ENCODE measurements at places on chromosomes 16 and 17.

GRCh38 chr16:56257239-56257638, 66.0 kb downstream of the GNAO1 start:
- H3K4me3 ChIP-seq = no peak overlapping the region
- H3K36me3 ChIP-seq = no peaks in the 10 kb centered on the region
- peak overlapping the region; percentile 88 for H3K27ac ChIP-seq
- DNase-seq = no peak
- H3K27me3 ChIP-seq = no peaks in the 10 kb centered on the region

GRCh38 chr17:68352041-68352440, 60.7 kb downstream of the ARSG start:
- no peaks in the 10 kb centered on the region for H3K4me1 ChIP-seq
- DNase-seq = no peak
- no peaks in the 10 kb centered on the region for H3K36me3 ChIP-seq
- no peak overlapping the region for H3K4me3 ChIP-seq
- no peak overlapping the region for H3K27ac ChIP-seq

DNA sequence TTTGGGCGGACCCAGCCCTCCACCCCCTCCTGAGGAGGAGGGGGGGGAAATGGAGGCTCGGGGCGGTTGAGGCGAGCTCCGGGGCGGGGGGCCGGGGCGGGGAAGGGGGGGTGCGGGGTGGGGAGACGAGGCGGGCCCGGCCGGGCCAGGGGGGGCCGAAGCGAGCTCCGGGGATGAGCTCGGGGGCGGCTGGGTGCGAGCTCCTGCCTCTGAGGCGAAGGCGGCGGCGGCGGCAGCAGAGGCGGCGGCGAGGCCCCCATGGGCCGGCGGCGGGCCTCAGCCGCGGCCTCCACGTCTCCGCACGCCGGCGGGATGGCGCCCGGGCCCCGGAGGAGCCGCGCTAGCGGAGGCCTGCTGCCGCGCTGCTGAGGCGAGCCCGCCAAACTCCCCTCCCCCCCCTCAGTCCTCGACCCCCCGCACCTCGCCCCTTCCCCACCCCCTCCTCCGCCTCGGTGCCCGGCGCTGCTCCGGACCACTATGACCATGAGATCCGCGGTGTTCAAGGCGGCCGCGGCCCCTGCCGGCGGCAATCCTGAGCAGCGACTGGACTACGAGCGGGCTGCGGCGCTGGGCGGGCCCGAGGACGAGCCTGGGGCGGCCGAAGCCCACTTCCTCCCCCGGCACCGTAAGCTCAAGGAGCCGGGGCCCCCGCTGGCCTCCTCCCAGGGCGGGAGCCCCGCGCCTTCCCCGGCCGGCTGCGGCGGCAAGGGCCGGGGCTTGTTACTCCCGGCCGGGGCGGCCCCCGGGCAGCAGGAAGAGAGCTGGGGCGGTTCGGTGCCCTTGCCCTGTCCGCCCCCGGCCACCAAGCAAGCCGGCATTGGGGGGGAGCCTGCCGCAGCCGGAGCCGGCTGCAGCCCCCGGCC, 596 bp downstream of the MSL1 start:
- H3K4me1 ChIP-seq = no peaks in the 10 kb centered on the region
- DNase-seq = no peak
- H3K27me3 ChIP-seq = no peaks in the 10 kb centered on the region
- H3K27ac ChIP-seq = peak overlapping the region; percentile 97
- peak overlapping the region; percentile 100 for H3K4me3 ChIP-seq

GRCh38 chr16:59260892-59261291, 526.8 kb upstream of the GOT2 start:
- no peak overlapping the region for H3K4me3 ChIP-seq
- no peaks in the 10 kb centered on the region for H3K4me1 ChIP-seq
- DNase-seq = no peak
- H3K27me3 ChIP-seq = no peaks in the 10 kb centered on the region
- H3K27ac ChIP-seq = no peak overlapping the region

GRCh38 chr17:47066095-47066494, 87.0 kb upstream of the RPRML start:
- H3K27me3 ChIP-seq = no peaks in the 10 kb centered on the region
- no peak overlapping the region for H3K4me3 ChIP-seq
- H3K36me3 ChIP-seq = no peaks in the 10 kb centered on the region
- no peak for DNase-seq

- H3K4me3 ChIP-seq = no peak overlapping the region
- no peaks in the 10 kb centered on the region for H3K4me1 ChIP-seq
- no peaks in the 10 kb centered on the region for H3K36me3 ChIP-seq
- no peaks in the 10 kb centered on the region for H3K27me3 ChIP-seq
Measured at GRCh38 chr17:72139212-72139611, 18.4 kb downstream of the SOX9 start.

DNA sequence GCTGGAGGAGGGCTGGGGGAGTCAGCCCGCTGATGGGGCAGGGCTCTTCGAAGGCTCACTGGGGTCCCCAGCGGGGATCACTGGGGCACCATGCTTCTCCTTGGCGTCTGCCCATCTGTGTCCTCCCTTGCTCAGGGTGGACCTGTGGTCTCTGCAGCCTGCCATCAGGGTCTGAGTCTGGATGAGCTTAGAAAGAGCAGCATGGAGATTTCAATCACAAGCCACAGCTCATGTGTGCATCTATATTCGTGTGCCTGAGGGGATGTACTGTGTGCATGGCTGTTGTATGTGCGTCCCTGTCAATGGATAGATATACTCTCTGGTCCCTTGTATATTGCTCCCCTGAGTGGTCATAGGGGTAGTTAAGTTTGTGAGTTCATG, 126.6 kb upstream of the SDK2 start:
- no peak for DNase-seq
- no peaks in the 10 kb centered on the region for H3K36me3 ChIP-seq
- H3K27me3 ChIP-seq = no peaks in the 10 kb centered on the region
- no peak overlapping the region for H3K4me3 ChIP-seq

DNA sequence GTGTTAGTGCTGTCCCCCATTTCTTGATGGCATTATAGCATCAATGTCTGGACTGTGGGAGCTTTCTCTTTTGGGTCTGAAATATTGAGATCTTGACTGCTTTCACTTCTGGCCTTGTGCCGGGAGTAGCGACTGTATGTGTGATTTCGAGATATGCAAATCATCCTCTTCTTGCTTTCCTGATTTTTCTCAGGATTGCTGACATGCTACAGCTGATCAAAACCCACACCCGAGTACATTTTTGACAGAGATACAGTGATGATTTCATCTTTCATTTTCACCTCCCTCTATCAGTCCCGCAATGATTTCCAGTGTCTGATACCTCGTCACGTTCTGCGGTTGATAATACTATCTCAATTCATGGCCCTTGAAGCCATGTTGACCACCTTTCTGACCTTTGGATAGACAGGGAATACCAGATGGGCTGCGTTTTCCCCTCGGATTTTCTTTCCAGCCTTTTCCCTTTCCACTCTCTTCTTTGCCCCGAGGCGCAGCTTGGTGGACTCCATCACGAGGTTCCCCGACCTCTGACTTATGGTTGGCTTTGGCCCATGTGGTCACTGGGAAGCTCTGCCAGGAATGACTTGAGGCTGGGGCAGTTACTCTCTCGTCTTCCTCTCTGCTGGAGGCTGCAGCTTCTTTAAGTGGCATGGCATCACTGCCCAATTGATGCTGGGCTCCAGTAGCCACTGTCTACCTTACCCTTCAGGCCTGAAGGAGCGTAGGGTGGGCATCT, 184.4 kb downstream of the SNX29 start:
- no peaks in the 10 kb centered on the region for H3K36me3 ChIP-seq
- H3K27me3 ChIP-seq = no peaks in the 10 kb centered on the region
- no peak overlapping the region for H3K4me3 ChIP-seq
- peak overlapping the region; percentile 49 for H3K27ac ChIP-seq
- no peak for DNase-seq

GRCh38 chr17:49433000-49433694, 18.5 kb upstream of the PHB1 start:
- no peaks in the 10 kb centered on the region for H3K27me3 ChIP-seq
- no peak for DNase-seq
- H3K4me3 ChIP-seq = no peak overlapping the region
- H3K36me3 ChIP-seq = no peaks in the 10 kb centered on the region
- H3K4me1 ChIP-seq = no peaks in the 10 kb centered on the region

GRCh38 chr17:62935523-62935922, 30.5 kb upstream of the TANC2 start:
- H3K36me3 ChIP-seq = no peaks in the 10 kb centered on the region
- no peak overlapping the region for H3K27ac ChIP-seq
- H3K27me3 ChIP-seq = no peaks in the 10 kb centered on the region

DNA sequence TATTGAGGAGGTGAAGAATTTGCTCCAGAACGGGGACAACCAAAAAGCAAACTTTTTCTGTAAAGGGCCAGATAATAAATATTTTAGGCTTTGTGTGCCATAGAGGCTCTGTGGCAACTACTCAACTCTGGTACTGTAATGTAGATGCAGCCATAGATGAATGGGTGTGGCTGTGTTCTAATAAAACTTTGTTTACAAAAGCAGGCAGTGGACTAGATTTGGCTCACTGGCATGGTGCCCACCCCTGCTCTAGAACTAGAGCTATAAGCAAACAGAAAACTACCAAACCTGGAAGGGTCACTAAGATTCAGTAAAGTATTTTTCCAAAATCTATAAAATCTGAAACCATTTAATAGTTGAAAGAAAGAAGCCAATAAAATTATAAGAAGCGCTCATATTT, 24.6 kb upstream of the SMURF2 start:
- no peaks in the 10 kb centered on the region for H3K36me3 ChIP-seq
- no peaks in the 10 kb centered on the region for H3K27me3 ChIP-seq
- no peak overlapping the region for H3K4me3 ChIP-seq
- H3K27ac ChIP-seq = no peak overlapping the region
- no peak for DNase-seq
